HFFc6 (cell line): ENCODE measurements at places on chromosomes 11 and 22.

GRCh38 chr22:39184586-39185577 lies 32.4 kb upstream of the CBX7 start:
- no peak overlapping the region for H3K4me3 ChIP-seq
- DNase-seq, result no peak
- H3K27me3 ChIP-seq, result peaks cover 2% of the 10 kb centered on the region; the same call in 1 of the 2 replicates
- H3K27ac ChIP-seq, result no peak overlapping the region
- H3K36me3 ChIP-seq, result no peaks in the 10 kb centered on the region; the same call in 1 of the 2 replicates

GRCh38 chr11:57303990-57304579 lies 20.7 kb downstream of the TNKS1BP1 start:
- no peak for DNase-seq
- H3K4me1 ChIP-seq, result peaks cover 53% of the 10 kb centered on the region
- peaks cover 5% of the 10 kb centered on the region for H3K27me3 ChIP-seq
- H3K36me3 ChIP-seq, result peaks cover 60% of the 10 kb centered on the region
- peak overlapping the region; percentile 78 for H3K27ac ChIP-seq

DNA sequence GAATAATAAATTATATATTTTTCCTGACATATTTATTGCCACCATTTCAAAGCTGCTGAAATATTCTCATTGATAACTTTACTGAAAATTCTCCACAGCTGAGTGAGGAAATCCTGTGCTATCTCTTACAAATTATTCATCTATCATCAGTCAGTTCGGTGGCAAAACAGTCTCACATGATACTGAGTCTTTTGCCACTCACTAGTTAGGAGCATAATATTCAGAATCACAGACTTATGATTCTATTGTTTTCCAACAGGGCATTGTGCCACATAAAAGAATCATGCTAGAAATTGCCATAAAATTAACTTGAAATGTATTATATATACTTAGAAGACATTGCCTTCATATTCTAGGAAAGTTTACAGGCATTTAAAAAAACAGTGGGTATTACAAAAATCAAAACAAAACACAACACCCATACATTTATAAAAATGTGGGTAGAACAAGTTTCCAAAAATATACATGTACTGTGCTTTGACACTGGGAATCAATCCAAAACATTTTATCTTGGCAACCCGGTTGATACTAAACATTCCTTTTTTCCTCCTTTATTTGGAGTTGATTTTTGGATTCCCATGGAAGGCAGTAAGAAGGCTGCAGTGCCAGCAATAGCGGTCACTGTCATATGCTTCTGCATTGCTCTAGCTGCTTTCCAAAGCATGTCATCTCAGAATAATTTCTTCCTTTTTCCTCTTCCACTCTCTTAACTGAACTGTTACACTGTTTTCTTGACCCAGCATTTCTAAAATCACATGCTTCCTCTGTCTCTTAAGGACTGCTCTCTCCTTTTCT lies 42.5 kb downstream of the ATG16L2 start:
- H3K4me1 ChIP-seq, result peaks cover 33% of the 10 kb centered on the region
- no peak overlapping the region for H3K4me3 ChIP-seq
- no peaks in the 10 kb centered on the region for H3K27me3 ChIP-seq

- H3K27ac ChIP-seq, result no peak overlapping the region
- H3K4me1 ChIP-seq, result no peaks in the 10 kb centered on the region
- H3K27me3 ChIP-seq, result no peaks in the 10 kb centered on the region; the same call in 1 of the 2 replicates
- DNase-seq, result no peak
- H3K36me3 ChIP-seq, result no peaks in the 10 kb centered on the region; the same call in 1 of the 2 replicates
These were observed 110.0 kb downstream of the KIAA1671 start for GRCh38 chr22:25062386-25063085.

DNA sequence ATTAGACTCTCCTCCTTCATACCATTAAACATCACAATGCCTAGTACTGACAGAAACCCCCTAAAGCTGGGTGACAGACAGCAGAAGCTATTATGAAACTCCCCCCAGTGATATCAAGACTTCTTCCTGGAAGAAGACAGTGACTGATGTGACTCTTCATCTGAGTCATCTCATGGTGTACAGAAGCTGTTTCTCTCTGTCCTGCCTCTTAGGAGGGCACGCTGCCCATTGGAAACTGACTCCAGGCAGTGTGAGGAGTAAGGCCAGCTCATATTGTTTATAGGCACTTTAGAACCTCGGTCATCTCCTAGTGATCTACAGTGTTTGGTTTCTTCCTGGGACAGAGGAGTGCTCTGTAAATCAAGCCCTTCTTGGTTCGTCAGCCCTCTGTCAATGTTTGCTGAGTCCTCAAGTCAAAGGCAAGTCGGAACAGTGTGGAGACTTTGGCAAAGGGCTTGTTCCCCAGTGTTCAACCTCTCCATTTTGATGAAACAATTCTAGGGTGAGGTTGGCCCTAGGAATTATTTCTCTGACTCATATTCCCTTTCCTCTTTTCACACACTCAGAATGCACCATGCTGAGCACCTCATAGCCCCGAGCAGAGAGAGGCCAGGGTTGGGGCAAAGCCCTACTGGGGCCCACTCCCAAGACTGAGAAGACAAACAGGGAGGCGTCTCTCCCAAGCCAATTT lies 172.5 kb upstream of the TMEM45B start:
- peaks cover 61% of the 10 kb centered on the region for H3K4me1 ChIP-seq
- no peaks in the 10 kb centered on the region for H3K27me3 ChIP-seq
- peak; percentile 76 for DNase-seq
- peak overlapping the region; percentile 46 for H3K4me3 ChIP-seq
- H3K27ac ChIP-seq, result peak overlapping the region; percentile 87

DNA sequence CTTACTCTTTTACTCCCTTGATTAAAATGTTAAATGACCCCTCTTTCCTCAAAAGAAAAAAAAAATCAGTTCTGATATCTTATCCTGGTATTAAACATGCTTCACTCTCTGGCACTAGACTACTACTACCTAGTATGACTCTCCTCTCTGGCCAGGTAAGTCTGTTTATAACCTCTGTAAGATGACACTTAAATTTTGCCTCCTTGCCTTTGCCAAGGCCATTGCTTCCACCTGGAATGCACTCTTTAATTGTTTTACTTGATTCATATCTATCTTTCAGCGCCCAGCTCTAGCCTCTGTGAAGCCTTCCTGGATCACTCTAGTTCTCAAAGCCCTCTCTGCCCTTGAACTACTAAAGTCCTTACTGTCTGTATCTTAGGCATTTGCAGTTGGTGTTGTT lies 170.4 kb downstream of the ETS1 start:
- H3K27ac ChIP-seq, result peak overlapping the region; percentile 83
- no peaks in the 10 kb centered on the region for H3K36me3 ChIP-seq

DNA sequence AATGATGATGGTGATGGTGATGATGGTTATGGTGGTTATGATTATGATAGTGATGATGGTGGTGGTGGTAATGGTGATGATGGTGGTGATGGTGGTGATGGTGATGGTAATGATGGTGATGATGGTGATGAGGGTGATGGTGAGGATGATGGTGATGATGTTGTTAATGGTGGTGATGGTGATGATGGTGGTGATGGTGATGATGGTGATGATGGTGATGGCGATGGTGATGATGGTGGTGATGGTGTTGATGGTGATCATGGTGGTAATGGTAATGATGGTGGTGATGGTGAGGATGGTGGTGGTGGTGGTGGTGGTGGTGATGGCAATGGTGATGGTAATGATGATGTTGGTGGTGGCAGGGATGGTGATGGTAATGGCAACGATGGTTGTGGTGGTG lies 1222.5 kb downstream of the BRD1 start:
- H3K27me3 ChIP-seq, result no peaks in the 10 kb centered on the region
- no peak for DNase-seq
- H3K4me1 ChIP-seq, result no peaks in the 10 kb centered on the region
- peaks cover 19% of the 10 kb centered on the region for H3K36me3 ChIP-seq
- no peak overlapping the region for H3K27ac ChIP-seq

- H3K27ac ChIP-seq, result no peak overlapping the region
- peaks cover 6% of the 10 kb centered on the region for H3K36me3 ChIP-seq
- no peak for DNase-seq
- H3K4me1 ChIP-seq, result no peaks in the 10 kb centered on the region
- no peak overlapping the region for H3K4me3 ChIP-seq
- H3K27me3 ChIP-seq, result no peaks in the 10 kb centered on the region; the same call in 1 of the 2 replicates
These were observed 623.6 kb downstream of the BRD1 start for GRCh38 chr22:49203859-49204598.

DNA sequence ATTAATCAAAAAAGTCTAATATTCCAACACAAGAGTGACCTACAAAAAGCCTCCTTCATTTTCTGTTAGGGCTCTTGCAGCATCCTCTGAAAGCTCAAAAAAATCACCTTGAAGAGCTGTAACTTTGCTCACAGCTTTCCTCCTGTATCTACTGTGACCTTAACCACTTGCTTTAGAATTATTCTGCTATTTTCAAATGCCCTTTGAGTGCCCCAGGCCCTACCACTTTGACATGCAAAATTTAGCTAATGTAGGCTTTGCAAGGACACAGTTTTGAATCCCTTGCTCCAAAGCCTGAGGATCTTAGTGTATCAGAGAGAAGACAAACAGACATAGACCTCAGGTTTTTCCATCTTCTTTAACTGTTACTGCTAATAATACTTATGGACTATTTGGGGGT lies 253.1 kb downstream of the LRRC4C start:
- H3K4me1 ChIP-seq, result no peaks in the 10 kb centered on the region
- peaks cover under 1% of the 10 kb centered on the region; the same call in 1 of the 2 replicates for H3K27me3 ChIP-seq
- no peaks in the 10 kb centered on the region for H3K36me3 ChIP-seq
- no peak for DNase-seq
- no peak overlapping the region for H3K27ac ChIP-seq
- no peak overlapping the region for H3K4me3 ChIP-seq

- no peak overlapping the region for H3K4me3 ChIP-seq
- peaks cover 14% of the 10 kb centered on the region for H3K27me3 ChIP-seq
- no peak for DNase-seq
- no peak overlapping the region for H3K27ac ChIP-seq
- no peaks in the 10 kb centered on the region for H3K36me3 ChIP-seq
- H3K4me1 ChIP-seq, result no peaks in the 10 kb centered on the region
These were observed 97.6 kb downstream of the TRIM29 start for GRCh38 chr11:120040151-120040840.

DNA sequence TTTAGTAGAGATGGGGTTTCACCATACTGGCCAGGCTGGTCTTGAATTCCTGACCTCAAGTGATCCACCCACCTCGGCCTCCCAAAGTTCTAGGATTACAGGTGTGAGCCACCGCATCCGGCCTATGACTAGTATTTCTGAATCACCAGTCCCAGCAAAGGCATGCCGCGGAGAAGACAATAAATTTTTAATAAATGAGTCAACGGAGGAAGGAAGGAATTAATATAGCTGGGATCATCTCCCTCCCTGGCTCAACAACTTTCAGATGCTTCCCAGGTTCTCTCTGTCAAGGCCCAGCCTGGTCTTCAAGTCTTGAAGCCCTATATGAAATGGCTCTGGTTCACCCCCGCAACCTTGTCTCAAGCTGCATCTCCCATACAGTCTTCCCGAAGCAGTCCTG lies 45.7 kb downstream of the CYTH4 start:
- peaks cover 62% of the 10 kb centered on the region for H3K4me1 ChIP-seq
- H3K27ac ChIP-seq, result peak overlapping the region; percentile 93

GRCh38 chr11:4134806-4135205 lies 40.2 kb downstream of the RRM1 start:
- peaks cover 28% of the 10 kb centered on the region for H3K4me1 ChIP-seq
- peak overlapping the region; percentile 69 for H3K27ac ChIP-seq
- peaks cover 35% of the 10 kb centered on the region for H3K36me3 ChIP-seq
- peak; percentile 74 for DNase-seq
- no peaks in the 10 kb centered on the region; the same call in 1 of the 2 replicates for H3K27me3 ChIP-seq
